NB4 (cell line): ENCODE measurements at places on chromosomes 5 and 9.

DNA sequence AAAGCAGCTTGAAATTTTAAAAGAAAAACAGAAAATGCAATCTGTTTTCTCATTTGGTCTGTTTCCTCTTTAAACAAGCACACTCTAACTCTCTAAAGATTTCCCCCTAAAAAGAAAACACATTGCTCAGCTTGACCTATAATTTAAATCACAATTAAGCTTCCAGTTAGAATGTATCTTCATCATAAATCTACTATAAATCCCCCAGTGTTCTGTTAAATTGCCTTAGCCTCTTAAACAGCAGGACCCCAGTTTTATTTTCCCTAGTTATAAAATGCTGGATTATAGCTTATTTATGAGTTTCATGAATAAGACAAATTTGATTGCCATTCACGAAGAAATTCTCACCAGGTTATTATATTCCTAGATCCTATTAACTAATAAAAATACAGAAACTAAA lies 8.6 kb upstream of the SMC2 start:
- no peak for DNase-seq

DNA sequence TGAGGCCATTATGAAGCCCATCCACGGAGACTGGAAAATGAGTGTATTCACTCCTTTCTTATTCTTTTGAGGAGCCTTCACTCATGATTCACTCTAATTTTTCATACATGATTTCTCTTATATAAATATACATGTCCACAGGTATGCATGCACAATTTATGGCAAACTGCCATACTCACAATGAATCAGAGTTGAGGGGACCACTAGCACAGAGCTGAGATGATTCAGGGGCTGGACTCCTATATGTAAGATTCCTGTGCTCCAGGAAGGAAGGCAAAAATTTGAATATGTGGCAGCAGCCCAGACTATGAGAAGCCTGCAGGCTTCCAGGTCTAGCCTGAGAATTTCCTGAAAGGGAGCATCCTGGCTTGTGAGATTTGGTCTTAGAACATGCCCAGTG lies 484.6 kb downstream of the PRELID2 start:
- DNase-seq: no peak

- DNase-seq: no peak
These were observed 71.8 kb upstream of the TAF11L2 start for GRCh38 chr5:17426104-17426749.

GRCh38 chr9:92954049-92954861 lies 6.9 kb downstream of the FGD3 start:
- peak; percentile 30 for DNase-seq

GRCh38 chr5:129496864-129497595 lies 36.9 kb downstream of the ADAMTS19 start:
- DNase-seq: no peak

DNA sequence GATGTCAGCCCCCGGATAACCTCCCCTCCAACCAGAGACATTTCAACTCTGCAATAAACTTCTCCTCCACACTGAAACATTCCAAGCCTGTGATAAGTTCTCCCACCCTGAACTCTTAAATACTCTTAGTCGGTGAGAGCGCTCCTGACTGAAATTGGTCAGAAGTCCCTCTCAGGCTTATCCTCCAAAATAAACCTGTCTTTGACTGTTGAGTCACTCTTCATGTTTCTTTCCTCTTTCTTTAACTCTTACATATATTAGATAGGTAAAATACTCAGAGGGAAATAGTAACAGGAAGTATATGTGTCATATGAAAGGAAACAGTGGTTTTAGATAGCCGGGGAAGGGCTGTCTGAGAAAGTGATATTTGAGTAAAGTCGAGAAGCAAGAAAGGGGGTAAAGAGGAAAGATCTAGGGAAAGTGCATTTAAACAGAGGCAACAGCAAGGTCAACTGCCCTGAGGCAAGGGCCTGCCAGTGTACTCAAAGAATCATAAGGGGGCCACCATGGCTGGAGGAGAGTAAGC lies 11.0 kb upstream of the FAM81B start:
- DNase-seq: no peak

DNA sequence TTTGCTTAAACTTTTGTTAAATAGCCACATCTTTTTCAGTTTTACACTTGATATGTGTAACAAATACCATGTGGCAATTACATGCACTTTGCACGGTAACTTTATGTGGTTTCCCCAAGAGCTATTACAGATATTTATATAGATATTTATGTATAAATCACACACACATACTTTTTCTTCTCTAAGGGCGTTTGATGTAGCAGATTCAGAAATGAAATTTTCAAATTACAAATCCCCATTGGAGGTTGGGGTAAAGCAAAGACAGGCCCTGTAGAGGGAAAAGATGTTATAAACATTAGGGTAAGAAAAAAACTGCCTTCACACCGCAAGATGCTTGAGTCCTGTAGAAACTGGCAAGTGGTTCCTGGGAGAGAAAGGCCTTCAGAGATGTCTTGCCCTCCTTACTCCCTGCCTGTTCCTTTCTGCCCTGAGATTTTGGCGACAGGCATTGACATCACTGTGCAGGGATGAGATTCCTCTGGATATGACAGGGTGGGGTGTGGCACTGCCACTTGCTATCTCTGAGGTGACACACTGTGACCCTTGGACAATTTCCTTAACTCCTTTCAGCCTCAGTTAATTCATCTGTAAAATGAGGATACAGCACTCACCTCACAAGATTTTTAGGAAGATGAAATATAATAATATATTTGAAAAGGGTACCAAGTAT lies 177.9 kb upstream of the TUT7 start:
- no peak for DNase-seq

GRCh38 chr5:153903321-153903720 lies 135.4 kb downstream of the FAM114A2 start:
- no peak for DNase-seq

GRCh38 chr9:119736491-119737454 lies 367.5 kb upstream of the BRINP1 start:
- no peak for DNase-seq

- peak; percentile 34 for DNase-seq
These were observed 176.8 kb downstream of the ISOC1 start for GRCh38 chr5:129271308-129271707.

DNA sequence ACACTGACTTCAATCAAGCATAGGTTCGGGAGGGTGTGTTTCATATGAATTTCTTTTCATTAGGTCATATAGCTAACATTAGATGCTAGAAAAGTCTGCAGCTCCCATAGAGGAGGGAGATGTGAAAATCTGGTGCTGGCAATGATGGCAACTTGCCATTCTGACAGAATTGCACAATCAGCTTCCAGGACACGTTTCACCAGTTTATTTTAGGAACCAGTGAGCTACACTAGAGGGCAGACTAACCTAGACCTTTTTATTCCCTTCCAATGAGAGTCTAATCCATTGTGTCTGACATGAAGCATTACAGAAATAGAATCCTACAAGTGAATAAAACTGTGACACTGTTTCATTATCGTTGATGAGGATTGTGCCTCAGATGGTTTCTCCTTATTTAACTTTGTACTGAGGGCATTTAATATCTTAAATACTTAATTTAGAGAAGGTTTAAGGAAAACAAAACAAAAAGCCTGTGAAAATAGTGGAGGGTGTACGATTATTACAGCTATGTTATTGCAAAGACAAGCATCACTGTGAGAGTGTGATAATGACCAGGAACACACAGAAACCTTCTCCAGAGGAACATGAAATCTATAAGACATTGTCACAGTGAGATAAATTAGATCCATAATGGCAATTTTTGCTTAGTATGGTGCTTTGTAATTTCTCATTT lies 363.3 kb upstream of the RPS23 start:
- DNase-seq: peak; percentile 69

DNA sequence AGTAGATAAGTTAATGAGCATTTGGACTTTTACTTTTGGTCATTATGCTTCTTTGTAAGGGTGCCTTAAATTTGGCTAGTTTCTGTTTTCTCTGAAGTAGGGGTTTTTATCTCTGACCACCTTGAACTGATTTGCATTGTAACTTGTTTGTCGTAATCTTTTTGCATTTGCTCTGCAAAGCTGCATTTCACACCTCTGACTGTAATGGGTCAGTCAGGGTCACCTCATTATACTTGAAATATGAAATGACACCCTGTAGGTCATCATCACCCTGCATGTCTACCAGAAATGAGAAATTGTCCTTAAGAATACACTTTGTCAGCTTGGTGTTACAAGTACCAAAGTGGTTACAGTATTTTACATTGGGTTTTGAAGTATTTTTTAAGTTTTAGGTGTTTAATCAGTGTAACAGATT lies 74.0 kb downstream of the KCNN2 start:
- no peak for DNase-seq

GRCh38 chr5:24439465-24439864 lies 205.3 kb downstream of the CDH10 start:
- DNase-seq: no peak

DNA sequence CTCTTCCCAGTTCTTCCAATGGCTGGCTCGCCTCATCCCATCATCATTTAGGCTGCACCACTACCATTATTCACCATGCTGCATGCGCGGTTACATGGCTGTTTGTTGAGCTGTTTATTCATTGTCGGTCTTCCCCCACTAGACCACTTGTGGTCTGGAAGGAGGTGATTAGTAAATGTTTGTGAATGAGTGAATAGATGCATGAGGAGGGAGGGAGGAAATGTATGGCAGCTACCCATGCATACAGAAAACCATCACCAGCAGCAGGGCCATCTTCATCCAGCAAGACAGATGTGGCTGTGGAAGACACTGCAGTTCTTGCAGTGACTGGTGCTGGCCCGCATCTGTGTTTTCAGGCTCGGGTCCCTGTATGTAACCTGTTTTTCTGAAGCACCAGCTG lies 113.3 kb upstream of the SAP30L start:
- no peak for DNase-seq

GRCh38 chr5:17799521-17799920 lies 165.3 kb downstream of the TAF11L14 start:
- no peak for DNase-seq

DNA sequence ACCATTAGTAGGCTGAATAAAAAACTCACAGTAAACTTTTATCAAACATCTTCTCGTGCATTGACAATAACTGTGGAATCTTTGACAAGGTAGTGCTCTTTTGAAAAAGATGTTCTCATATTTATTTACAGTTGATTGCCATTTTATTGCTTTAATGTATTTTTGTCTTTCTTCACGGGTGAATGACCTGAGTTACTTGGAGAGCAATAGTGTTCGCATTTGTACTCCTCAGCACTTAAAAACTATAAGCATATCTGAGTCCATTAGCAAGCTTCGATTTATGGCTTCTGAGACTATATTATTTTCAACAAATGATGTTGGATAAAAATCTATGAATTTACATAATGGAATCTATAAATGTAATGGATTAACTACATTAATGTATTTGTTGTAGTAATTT lies 1012.3 kb downstream of the CDH9 start:
- no peak for DNase-seq

- no peak for DNase-seq
These were observed 112.0 kb upstream of the CTNND2 start for GRCh38 chr5:12016159-12016746.

DNA sequence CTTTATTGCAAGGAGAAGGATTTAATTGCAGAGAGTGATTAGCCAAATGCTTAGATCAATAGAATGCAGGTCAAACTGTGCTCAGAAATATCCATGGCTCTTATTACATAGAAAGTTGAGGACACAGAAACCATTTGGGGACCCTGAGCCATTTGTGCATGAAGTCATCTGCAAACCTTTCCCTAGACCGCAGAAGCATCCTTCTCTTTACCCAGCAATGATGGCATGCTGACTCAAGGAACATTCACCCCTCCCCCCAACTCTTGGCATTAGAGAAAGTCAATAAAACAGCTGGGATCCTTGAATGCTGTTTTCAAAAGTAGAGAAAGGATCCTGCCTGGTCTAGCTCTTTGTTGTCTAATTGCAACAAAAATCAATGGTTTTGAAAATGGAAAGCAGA lies 73.5 kb downstream of the PPP2R2B start:
- DNase-seq: no peak

DNA sequence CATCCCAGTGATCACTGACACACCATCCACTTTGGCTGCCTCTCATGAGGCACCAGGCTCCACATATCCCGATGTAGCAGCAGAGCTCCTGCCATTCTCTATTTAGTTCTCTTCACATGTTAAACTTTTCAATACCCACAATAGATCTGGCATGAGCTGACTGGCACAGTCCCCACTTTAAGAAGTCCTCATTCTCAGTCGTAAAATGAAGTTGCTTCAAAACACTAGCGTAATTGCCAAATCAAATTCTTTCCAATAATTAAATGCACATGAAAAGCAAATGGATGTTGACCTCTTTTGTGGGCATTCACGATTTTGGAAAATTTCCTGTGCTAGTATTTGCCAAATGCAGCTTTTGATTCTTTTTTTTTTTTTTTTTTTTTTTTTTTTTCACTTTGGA lies 32.4 kb downstream of the HAPLN1 start:
- DNase-seq: no peak
